Heart right ventricle (tissue), 16 donors: ENCODE measurements at places on chromosomes 1 and 21. TPM values are rescaled to one million over a fixed set of nuclear protein-coding genes. Genes with fewer than 3 reads are reported as not detected.

DNA sequence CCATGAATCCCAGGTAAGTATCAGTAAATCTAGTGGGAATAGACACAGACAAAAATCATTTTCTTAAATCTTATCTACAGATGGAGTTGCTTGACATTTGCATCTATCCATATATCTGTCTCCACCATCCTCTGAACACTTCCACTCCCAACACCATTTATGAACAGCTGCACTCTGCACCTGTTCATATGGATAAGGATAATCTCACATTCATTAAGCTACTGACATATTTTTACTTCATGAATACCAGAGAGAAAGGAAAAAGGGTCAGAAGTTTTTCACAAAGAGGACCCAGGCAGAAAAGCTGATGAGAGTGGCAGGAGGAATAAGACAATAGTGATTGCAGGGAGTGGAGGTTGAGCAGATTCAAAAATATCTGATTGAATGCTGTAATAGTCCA, 222.6 kb downstream of the DNAH14 start:
- H3K27me3 ChIP-seq: no peaks in the 10 kb centered on the region
- no peaks in the 10 kb centered on the region for H3K36me3 ChIP-seq
- H3K4me1 ChIP-seq: no peaks in the 10 kb centered on the region
- H3K4me3 ChIP-seq: no peak overlapping the region
- no peak for DNase-seq
- no peak overlapping the region for H3K27ac ChIP-seq

DNA sequence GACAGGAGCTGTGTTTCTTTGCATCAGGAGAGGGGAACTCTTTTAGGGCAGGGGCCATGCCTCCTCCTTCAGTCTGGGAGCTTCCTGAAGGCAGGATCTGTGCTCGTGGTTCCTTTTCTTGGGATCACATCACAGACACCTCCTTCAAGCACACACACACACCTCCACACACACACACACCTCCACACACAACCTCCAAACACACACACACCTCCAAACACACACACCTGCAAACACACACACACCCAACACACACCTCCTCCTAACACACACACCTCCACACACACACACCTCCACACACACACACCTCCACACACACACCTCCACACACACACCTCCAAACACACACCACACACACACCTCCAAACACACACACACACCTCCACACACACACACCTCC, 10.5 kb downstream of the LGR6 start:
- DNase-seq: no peak
- peaks cover 4% of the 10 kb centered on the region for H3K27me3 ChIP-seq
- H3K36me3 ChIP-seq: no peaks in the 10 kb centered on the region

DNA sequence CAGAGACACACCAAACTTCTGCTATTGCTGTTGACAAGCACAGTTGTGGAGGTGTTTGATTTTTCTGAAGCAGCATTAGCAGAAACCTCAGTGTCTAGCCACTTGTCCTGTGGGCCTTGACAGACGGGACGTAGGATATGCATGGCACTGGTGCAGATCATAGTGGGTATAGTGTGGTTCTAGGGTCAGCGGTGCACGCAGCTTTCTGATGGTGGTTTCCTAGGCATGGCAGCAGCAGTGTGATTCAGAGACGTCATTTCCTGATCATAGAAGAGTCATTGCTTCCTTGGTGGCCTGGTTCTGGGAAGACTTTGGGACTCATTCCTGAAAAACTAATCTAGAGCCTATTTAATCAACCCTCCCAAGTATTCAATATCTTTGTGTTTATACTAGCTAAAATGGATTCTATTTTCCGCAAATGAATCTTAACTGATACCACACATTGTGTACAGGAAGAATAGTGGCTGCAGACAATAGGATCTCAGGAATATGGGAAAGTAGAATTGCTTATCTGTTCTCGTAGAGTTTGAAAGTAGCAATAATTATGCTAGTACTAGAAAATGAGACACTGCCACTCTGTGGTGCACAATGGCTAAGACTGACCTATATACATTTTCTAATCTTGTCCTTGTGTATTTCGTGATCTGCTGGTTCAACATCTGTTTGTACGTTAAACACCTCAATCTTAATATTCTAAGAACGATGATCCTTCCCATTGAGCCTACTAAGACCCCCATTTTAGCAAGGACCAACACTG, 2.8 kb upstream of the USP1 start:
- peaks cover 9% of the 10 kb centered on the region for H3K4me1 ChIP-seq
- H3K27me3 ChIP-seq: no peaks in the 10 kb centered on the region
- no peaks in the 10 kb centered on the region for H3K36me3 ChIP-seq

CXADR gene
- polyA plus RNA-seq: 9.2 TPM

DNA sequence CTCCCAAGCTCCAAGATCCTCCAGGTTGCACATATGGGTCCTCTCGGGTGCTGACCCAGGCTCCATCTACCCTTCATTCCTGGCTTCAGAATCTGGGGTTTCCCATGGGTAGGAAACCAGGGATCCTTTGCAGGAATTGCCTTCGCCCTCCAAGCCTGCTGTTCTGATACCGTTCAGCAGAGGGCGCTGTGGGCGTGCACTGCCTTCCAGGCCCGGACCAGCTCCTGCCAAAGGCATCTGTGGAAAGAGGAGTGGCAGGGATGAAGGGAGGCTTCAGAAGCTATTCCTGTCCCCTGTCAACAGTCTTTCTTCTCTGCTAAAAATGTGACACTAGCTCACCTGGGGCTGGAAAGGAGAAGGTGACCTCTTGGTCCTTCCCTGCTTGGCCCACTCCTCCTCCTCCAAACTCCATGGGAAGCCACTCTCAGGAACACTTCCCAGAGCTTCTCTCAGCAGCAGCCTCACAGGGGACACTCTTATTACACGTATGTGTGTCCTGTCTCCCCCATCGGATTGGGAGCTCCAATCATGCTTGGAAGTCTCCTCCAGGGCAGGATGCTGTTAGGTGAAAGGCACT, 71.2 kb downstream of the VWA5B1 start:
- peaks cover 31% of the 10 kb centered on the region for H3K4me1 ChIP-seq
- H3K27ac ChIP-seq: no peak overlapping the region
- peak; percentile 60 for DNase-seq
- H3K36me3 ChIP-seq: no peaks in the 10 kb centered on the region

GRCh38 chr1:20138346-20138745, 777 bp upstream of the PLA2G2F start:
- H3K27ac ChIP-seq: no peak overlapping the region
- no peak for DNase-seq
- no peaks in the 10 kb centered on the region for H3K36me3 ChIP-seq
- no peaks in the 10 kb centered on the region for H3K27me3 ChIP-seq
- H3K4me1 ChIP-seq: no peaks in the 10 kb centered on the region
- no peak overlapping the region for H3K4me3 ChIP-seq

DNA sequence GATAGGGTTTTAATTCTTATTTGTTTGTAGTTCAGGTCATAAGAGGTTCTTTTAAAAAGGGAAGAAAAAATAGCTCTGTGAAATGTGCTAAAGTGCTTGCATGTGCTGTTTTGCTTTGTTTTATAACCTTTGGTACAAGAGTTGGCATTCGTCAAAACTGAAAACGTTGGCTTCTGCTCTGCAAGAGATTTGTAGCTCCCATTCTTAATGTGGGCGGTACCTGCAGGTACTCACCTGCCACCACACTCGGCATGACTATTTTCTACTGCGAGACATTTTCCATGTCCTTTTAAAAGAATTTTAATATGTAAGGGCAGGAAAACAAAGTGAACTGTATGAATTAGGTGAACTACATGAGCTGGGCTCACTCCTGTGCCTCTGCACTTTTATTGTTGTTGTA, 92.6 kb downstream of the ADARB1 start:
- peaks cover 5% of the 10 kb centered on the region for H3K4me1 ChIP-seq
- no peak for DNase-seq
- no peak overlapping the region for H3K4me3 ChIP-seq

TMEM82 gene
- polyA plus RNA-seq: not detected

KIF2C gene
- 1.0 TPM for polyA plus RNA-seq

DNA sequence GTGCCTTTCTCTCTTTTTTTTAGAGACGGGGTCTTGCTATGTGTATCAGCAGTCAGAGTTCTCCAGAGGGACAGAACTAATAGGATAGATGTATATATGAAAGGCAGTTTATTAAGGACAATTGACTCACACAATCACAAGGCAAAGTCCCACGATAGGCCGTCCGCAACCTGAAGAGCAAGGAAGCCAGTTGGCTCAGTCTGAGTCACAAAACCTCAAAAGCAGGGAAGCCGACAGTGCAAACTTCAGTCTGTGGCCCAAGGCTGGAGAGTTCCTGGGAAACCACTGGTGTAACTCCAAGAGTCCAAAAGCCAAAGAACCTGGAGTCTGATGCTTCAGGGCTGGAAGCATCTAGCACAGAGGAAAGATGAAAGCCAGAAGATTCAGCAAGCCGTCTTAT, 16.3 kb upstream of the H3-3A start:
- no peak for DNase-seq
- no peaks in the 10 kb centered on the region for H3K4me1 ChIP-seq
- no peak overlapping the region for H3K27ac ChIP-seq

GBP4 gene
- polyA plus RNA-seq: 16.0 TPM

DNA sequence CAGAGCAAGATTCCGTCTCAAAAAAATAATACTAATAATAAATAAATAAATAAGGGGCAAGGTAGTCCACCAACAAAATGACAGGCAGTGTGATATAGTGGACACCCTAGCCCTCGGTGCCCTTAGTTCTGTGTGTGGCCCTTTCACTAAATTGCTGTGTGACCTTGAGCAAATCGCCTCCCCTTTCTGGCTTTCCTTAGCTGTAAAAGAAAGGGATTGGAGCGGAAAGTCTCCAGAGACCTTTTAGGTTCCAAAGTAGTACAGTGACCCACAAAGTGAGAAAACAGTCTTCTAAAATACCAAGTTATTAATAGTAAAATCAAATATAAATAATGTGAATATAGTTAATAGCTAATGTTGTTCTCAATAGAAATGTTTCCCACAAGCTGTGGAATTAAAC, 7.6 kb downstream of the LMNA start:
- peaks cover 63% of the 10 kb centered on the region for H3K4me1 ChIP-seq
- H3K36me3 ChIP-seq: no peaks in the 10 kb centered on the region
- H3K27ac ChIP-seq: peak overlapping the region; percentile 97
- peak overlapping the region; percentile 86 for H3K4me3 ChIP-seq
- no peaks in the 10 kb centered on the region for H3K27me3 ChIP-seq
- DNase-seq: no peak

CD1B gene
- polyA plus RNA-seq: not detected

DNA sequence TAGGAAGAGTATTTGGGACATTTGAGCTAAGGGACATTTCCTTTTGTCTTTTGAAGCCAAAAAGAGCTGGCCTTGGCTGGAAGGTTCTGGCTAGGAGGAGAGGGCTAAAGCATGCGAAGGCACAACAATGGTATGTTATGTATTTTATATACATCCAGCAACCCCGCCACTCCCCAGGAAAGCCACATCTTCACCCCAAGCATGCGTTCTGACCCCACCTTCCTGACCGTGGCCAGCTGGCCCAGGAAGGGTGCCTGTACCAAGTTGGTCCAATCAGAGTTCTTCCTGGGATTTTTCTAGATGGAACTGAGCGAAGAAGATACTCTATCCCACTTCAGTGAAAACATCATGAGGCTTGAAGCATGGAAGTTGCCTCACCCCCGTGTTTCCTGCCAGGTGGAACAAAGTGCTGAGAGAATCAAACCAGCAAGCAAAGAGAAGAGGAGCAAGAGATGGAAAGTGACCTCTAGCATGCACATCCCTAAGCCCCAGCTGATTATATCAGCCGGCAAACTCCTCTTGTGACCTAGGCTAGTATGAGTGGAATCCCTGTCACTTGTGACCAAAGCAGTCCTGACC, 82.7 kb downstream of the BCAR3 start:
- H3K4me1 ChIP-seq: peaks cover 92% of the 10 kb centered on the region
- no peak overlapping the region for H3K27ac ChIP-seq
- no peak overlapping the region for H3K4me3 ChIP-seq
- H3K27me3 ChIP-seq: no peaks in the 10 kb centered on the region
- DNase-seq: no peak

OR6N1 gene
- polyA plus RNA-seq: not detected

GRCh38 chr1:55213151-55213884, 1.8 kb downstream of the USP24 start:
- no peak for DNase-seq
- peak overlapping the region; percentile 98 for H3K27ac ChIP-seq
- no peaks in the 10 kb centered on the region for H3K36me3 ChIP-seq
- H3K4me1 ChIP-seq: peaks cover 2% of the 10 kb centered on the region

DNA sequence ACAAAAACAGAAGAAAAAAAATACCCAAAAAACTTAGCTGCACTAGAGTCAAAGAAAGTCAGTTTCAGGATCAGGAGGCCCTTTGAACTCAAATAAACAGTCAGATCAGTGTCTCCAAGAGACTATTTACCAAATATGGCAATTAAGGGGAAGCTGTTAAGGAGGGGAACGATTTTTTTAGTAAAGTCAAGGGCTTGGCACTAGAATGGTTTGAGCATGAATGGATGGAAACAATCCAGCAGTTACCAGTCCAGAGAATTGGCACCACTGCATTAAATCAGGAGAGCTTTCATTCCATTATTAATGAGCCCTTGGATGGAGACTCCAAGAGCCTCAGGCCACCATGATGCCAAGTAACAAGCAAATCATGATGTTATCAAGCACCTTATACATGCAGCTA, 7.2 kb downstream of the TRAPPC3 start:
- H3K27ac ChIP-seq: no peak overlapping the region
- no peak for DNase-seq
- peaks cover 38% of the 10 kb centered on the region for H3K36me3 ChIP-seq

CELF3 gene
- 0.04 TPM for polyA plus RNA-seq

DNA sequence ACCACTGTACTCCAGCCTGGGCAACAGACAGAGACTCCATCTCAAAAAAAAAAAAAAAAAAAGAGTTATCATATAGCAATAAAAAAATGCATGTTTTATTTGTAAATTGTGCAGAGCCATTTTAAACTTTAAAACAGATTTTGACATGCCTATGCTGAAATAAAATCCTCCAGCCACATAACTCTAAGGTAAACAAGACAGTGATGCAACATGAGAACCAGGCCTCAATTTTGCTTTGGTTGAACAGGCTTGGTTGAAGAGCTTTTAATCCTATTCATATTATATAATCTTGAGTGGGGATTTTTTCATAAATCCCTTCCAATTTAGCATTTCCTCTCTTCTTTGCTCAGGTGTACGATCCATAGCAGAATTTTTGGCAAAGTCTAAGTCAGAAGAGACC, 26.1 kb downstream of the ARMH1 start:
- H3K27ac ChIP-seq: no peak overlapping the region
- H3K36me3 ChIP-seq: no peaks in the 10 kb centered on the region
- DNase-seq: no peak

- H3K4me1 ChIP-seq: peaks cover 28% of the 10 kb centered on the region
- no peaks in the 10 kb centered on the region for H3K27me3 ChIP-seq
- no peaks in the 10 kb centered on the region for H3K36me3 ChIP-seq
- peak; percentile 42 for DNase-seq
Observed at GRCh38 chr1:7726623-7727022, 44.5 kb upstream of the VAMP3 start.

GRCh38 chr1:204217648-204218000, 3.8 kb upstream of the GOLT1A start:
- no peaks in the 10 kb centered on the region for H3K36me3 ChIP-seq
- H3K27ac ChIP-seq: no peak overlapping the region
- H3K27me3 ChIP-seq: peaks cover 11% of the 10 kb centered on the region
- no peak overlapping the region for H3K4me3 ChIP-seq
